ENCODE measurements at places on chromosomes 16 and 17.

- no peak for DNase-seq
These were observed 79.2 kb downstream of the SLC39A11 start for GRCh38 chr17:73013301-73013700.

DNA sequence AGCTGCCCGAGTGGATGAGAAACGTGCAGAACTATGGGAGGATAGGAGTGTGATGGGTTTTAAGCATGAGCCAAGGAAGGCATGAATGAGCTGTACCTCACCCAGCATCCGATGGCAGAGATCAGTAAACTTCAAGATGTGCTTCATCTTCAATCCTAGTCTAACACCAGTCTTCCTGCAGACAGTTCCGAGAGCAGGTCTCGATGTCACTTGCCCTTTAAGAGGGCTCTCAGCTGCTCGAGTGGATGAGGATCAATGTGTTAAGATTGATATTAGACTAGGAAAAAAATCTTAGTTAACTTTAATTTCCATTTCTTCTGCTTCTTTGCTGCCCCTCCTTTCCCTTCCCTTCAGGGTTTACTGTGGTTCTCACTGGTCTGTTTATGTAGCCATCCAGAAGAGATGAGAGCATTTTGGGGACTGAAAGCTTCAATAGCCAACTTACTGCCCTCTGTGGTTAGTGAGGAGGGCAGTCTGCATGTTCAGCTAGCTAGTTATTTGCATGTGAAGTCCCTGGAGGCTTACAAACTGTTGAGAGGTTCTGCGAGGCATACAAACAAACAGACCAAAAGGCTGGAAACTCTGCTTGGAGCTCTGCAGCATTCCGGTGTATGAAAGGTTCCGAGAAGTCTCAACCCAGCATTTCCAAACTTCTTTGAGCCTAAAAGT lies 15.3 kb downstream of the KLHL36 start:
- DNase-seq: no peak

DNA sequence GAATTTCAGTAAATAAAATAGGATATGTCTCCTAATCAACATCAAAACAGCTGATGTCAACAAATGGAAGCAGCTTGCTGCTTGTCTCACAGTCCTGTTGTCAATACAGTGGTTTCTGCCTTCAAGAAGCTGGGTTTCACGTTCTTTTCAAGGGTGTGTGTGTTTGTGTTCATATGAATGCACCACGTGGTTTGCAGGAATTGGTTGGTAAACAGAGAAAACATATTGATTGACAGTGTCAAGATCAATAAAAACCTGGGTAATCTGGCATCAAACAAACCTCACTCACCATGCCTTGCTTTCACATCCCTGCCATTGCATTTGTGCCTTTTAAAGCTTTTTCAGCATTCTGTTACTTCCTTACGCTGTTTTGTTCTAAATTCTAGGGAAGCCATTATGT lies 585.7 kb upstream of the CA10 start:
- no peak for DNase-seq

DNA sequence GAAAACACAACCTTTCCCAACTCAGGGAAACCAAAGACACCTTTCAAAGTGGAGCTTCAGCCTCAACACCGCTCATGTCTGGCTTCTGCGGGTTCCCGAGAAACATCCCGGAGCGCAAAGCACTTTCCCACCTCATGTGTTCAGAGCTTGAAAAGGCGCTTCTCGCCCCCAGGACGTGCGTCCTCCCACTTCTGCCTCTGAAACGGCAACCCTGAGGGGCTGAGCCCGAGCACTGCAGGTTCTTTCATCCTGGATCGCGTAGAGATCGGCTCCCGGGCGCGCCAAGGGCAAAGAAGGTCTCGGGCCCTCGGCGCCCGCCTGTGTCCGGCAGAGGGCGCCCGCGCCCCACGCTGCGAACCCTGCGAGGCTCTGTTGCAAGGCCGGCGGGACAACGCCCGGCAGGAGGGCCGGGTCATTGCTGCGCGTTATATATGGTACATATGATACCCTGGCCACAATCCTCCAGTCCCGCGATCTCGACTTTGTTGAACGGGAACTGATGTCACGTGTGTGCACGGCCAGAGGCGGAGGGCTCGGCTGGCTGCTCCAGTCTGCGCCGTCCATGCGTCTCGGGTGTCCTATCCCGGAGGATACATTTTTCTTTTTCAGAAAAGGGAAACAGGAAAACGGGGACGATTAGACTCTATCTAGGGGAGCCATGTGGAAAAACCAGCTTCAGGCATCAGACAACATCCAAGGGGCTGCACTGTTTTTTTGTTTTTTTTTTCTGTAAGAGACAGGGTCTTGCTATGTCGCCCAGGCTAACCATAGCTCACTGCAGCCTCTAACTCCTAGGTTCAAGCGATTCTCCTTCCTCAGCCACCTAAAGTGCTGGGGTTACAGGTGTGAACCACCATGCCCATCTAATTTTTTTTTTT lies 19.1 kb downstream of the COQ7 start:
- peak; percentile 50 for DNase-seq

DNA sequence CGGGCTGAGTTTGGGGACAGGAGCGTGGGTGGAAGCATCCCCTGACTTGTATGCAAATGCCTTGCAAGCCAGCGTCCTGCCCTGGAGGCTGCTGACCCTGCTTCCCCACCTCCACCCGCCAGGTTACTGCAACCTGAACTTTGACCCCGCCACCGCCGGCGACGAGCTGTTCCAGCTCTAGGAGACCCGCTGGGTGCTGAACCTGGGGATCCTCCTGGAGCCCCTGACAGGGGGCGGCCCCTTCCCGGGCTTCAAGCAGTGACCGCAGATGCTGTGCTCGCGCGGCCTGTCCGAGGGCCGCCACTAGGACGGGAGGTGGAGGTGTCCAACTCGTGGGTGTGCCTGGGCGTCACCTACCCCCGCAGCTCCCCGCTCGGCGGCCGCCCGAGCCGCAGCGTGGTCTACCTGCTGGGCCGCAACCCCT lies 10.7 kb upstream of the SLC16A5 start:
- DNase-seq: no peak

DNA sequence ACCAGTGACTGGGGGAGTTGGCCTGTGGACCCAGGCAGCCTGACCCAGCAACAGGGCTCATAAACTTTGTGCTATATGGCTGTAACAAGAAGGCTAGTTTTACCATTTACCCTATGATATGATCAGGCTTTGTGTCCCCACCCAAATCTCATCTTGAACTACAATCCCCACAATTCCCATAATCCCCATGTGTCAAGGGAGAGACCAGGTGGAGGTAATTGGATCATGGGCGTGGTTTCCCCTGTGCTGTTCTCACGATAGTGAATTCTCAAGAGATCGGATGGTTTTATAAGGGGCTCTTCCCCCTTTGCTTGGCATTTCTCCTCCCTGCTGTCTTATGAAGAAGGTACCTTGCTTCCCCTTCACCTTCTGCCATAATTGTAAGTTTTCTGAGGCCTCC lies 111.2 kb upstream of the NLRP1 start:
- DNase-seq: no peak

DNA sequence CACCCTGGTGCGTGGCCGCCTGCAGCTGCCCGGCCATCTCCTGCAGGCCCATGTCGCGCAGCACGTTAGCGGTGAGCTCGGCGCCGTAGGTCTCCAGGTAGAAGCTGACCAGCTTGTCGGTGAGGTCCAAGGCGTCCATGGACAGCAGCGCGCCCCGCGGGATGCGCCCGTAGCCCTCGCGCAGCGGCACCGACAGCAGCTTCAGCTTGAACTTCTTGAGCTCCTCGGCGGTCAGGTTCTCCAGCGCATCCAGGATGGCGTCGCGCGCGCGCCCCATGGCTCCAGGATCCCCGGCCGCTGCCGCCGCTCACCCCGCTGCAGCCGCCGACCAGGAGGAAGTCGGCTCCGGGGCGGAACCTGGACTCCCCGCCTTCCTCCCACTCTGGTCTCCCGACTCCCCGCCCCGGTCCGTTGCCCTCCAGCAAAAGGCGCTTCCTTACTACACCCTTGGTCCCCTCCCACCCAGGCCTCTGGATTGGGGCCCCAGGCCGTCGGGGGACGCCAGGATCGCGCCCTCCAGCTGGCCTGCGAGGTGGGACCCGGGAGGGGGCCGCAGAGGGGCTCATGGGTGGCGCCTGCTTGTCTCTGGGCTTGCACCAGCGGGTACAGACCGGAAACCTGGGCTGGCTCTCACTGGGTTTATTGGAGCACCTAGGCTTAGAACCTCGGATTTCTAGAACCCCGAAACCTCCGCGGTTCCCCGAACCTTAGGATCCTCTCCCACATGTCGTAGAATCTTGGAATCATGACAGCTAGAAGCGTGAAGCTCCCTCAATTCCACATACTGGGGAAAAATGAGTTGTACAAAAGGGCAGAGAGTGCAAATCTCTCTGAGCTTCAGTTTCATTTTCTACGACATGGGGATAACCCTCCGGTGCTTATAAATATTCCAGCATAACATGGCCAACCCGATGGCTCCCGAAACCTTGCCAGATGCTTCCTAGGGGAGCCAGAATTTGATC lies at the start of gene PYCARD:
PYCARD (minus strand) TSS at position 347 of the 962 bp plus-strand sequence; CDS start at position 277, 70 bp downstream.
- DNase-seq: no peak

- peak; percentile 24 for DNase-seq
These were observed 878 bp downstream of the TRIM72 start for GRCh38 chr16:31214708-31215286.

- no peak for DNase-seq
These were observed 17.3 kb upstream of the WSCD1 start for GRCh38 chr17:6052926-6053325.

DNA sequence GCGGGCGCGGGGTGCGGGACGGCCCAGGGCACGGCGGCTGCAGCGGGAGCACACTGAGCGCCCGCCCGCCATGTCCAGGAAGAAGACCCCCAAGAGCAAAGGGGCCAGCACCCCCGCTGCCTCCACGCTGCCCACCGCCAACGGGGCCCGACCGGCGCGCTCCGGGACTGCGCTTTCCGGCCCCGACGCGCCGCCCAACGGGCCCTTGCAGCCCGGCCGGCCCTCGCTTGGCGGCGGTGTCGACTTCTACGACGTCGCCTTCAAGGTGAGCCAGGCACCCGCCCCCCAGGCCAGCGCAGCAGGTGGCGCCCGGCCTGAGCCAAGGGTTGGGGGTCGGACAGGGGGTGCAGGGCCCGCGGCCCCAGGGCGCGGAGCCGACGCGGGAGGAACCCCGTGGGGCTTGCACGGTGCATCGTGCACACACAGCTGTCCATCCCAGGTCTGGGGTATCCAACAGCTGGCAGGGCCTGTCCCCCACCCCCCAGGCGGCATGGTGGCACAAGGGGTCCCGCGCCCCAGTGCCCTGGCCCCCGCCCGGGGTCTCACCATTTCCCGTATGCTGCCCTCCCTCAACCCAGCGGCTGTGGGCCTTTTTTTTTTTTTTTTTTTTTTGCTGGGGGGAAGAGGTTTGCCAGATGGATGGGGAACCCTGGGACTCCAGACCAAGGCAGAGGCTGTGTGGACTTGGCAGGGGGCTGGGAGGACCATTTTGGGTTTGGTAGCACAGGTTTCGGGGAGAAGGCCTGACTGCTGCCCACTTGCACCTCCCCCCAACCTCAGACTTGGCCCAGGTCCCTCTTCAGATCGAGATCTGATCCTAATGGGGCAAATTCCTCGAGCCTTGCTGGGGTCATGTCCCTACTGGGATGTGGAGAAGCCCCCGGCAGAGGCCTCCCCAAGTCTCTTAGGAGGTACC lies 547 bp downstream of the RAB26 start:
- no peak for DNase-seq

GRCh38 chr16:61150351-61150750 lies 885.9 kb downstream of the CDH8 start:
- no peak for DNase-seq

DNA sequence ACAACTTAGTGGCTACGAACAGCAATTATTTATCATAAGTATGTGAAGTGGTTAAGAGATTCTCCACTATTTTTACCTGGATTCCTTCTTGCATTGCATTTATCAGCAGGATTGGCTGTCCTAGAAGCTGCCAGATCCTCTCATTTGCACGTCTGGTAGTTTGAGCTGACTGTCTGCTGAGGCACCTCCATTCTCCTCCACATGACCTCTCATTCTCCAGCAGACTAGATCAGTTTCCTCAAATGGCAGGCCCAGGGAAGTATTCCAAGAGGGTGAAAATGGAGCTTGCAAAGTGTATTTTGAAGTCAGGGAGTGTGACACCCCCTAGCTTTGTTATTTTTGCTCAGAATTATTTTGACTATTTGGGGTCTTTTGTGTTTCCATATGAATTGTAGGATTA lies 870.1 kb downstream of the CDH11 start:
- no peak for DNase-seq

GRCh38 chr17:61657338-61657737 lies 66.3 kb upstream of the NACA2 start:
- DNase-seq: no peak

GRCh38 chr17:74176546-74177001 lies 26.9 kb upstream of the RPL38 start:
- DNase-seq: no peak

GRCh38 chr17:80614332-80615047 lies 69.9 kb downstream of the RPTOR start:
- no peak for DNase-seq

DNA sequence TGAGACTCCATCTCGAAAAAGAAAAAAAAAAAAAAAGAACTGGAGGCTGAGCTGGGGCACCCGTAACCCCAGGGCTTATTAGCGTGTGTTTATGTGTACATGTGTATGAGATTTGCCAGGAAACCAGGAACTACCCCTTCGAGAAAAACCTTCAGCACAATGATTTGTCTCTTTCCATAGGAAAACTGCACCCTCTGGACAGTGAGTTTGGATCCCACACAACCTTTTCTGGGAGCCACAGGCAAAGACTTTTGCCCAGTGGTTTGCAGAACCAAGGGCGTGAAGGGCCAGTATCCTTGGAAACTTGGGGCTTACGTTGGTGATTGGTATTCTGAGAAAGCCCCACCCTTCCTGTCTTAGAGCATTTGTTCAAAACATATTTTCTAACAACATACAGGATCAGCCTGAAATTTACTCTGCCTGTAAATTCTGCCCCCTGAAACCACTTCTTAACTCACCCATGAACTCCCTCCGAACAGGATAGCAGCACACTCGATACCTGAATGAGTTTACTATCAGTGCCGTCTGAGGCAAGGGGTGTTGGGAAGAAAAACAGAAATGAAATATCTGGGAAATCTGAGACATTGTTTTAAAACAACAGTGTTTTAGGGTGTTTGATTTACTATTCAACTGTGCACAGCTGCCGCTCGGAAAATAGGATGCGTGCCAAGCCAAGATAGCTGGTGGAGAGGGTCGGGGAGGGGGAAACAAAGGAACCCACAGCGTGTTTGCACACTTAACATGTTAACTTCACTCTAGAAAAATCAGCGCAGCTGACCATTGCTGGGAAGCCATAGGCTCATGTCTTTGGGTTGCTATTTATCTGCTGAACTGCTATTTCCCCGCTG lies 40.2 kb upstream of the MAF start:
- no peak for DNase-seq

- no peak for DNase-seq
These were observed 15.2 kb downstream of the ARHGAP17 start for GRCh38 chr16:24999856-25000461.

- no peak for DNase-seq
These were observed 6.4 kb upstream of the ITGAX start for GRCh38 chr16:31348579-31348978.

- DNase-seq: no peak
These were observed 101.1 kb downstream of the SMG6 start for GRCh38 chr17:2202302-2202995.
